ENCODE measurements at places on chromosomes 4 and X.

- no peak for DNase-seq
Observed at GRCh38 chr4:185004562-185005218, 13.6 kb upstream of the HELT start.

DNA sequence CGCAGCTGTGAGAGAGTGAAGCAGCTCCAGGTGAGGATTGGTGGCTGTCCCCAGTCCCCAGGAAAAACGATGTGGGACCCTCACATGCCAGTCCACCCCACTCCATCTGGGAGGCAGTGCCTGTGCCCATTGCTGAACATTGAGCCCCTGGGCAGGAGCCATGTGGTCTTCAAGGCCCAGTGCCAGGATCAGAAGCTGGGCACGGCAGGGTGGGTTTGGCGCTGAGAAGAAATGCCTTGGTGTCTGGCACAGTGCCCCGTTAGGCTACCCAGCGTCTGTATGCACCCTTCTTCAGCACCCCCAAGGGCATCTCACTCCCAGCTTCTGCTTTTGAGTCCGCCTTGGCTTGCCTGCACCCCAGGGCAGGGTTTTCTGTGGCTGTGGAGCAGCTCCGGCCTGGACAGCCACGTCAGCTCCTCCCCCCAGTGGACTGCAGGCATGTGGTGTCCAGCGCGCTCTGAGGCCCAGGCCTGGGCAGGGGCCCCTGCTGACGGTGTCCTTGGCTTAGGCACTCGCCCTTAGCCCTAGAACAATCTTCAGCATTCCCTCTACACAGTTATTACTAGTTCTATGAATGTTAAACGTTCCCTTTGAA is 28.6 kb downstream of the RGS12 start:
- no peak for DNase-seq

DNA sequence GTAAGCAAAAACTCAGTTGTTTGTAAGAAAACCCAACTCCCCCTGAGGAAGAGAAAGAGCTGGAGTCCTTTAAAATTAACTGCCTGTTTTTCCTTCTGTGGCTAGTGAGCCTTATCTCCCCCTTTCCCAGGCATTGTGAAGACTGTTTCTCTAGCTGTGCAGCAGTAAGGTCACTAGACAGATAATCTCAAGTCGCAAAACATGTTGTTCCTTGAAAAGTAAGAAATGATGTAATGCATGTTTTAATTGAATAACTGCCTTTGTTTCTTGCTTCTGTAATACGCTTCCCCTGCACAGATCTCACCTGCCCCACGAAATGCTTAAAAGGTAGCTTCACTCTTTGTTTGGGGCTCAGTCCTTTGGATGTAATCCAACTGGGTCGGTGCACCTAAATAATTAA is 5.8 kb upstream of the GAGE12J start:
- no peak for DNase-seq

DNA sequence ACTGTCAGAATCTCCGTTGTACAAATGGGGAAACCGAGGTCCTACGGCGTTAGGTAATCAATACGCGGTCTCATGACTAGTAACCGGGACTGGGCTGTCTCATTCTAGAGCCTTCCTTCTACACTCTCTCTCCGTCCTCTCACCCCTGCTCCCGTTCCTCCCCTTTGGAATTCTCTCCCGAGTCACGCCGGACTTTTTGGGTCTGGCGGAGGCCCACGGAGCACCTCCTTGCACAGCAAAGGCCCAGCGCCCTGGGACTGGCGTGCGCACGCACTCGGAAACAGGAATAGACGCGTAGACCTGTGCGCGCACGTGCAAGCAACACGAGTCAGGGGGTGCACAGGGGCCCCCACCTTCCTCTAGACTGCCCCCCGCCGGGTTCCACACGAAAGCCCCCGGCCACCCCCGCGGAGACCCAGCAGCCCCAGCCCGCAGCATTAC is 361 bp downstream of the QDPR start:
- DNase-seq: peak; percentile 36

Data from activated T-cell treated with anti-CD3 and anti-CD28 coated beads for 4 hours (primary cell).